Caco-2 (cell line): ENCODE measurements at places on chromosomes 7 and 10. TPM values are rescaled to one million over a fixed set of nuclear protein-coding genes. Genes with fewer than 3 reads are reported as not detected.

DNA sequence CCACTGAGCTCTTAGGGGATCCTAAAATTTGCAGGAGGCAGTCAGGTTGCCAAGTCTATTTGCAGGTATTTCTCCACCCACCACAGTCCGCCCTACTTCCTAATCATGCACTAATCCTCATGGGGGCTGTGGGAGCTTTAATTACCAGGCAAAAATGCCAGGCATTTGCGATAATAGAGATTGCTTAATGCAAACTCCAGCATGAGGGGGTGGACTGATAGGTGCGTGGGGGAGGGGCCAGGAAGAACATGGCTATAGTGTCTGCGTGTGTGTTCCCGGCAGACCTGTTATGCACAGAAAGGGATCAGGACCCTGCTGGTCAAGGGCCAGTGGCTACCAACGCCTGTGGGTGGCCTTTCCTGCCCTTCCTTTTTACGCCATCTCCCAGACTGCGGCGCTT, 15.6 kb upstream of the AQP1 start:
- peak; percentile 82 for DNase-seq

DNA sequence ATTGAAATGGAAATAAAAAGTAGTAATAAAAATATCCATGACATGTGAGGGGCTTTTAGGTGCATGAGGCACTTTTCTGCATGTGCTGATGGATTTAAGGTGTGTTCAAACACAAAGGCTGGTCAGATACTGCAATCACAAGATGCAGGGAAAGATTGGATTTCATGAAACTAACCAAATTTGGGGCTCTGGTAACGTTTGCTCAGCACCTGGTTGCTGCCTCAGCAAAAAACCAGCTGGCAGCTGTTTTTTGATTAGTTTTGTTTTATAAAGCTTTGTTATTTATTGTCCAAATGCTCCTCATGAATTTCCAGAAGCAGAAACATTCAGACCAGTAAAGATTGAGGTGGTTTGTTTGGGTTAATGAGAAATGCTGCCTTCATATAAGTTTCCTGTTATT, 195.7 kb upstream of the NRG3 start:
- DNase-seq = no peak

The LIPF gene
- total RNA-seq = not detected in 2 replicates

The ABI1 gene
- 89.6 and 95.8 TPM in 2 replicates for total RNA-seq

GRCh38 chr10:14429043-14429700, 98.4 kb upstream of the FRMD4A start:
- DNase-seq = no peak

DNA sequence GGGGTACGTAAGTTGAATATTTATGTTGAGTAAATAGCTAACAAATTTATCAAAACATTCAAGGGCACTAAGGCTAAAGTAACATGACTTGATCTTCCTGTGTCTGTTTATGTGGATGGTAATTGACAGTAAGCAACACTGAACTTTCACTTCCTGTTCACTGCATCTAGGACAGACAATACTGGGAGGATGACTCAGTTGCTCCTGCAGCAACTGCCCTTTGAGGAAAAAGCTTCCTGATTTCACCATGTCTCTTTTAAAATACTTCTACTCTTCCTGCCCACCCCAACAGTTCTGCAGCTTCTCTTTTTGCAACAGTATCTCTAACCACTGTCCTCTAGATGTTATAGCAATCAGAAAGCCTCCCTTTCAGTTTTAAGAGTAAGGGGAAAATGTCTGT, 76.6 kb upstream of the HGF start:
- no peak for DNase-seq

DNA sequence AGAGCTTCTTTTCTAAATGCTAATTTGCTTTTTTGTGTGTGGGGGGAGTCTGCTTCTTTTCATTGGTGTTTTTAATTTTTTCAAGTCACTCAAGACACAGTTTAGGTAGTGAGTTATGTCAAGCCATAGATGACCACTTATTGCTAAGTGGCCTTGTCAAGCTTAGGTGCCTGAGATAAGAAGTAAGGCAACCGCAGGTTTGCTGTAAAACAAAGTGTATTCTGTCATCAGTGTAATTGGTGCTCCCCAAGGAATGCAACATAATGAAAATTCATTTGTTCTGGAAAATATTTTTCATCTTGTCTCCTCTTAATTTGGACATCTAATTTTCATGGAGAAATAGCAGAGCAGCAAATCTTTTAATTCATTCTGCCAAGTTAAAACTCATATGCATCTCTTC, 249.6 kb downstream of the EXOC4 start:
- no peak for DNase-seq

DNA sequence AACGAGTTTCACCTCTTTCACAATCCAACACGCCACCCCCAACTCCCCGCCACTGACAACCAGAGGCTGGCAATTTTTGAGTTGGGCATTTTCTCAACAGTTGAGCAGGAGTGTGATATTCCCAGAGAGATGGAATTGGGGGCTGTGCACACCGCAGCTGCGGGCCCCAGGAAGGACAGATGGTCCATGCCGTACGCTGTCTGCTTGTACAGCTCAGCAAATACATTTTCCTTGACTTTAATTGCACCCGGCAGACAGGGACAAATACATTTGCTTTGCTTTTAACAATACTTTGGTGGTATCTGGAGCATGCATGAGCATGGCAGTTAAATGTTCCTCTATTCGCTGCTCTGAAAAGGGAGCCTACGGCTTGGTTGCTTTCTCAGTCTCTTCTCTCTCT, 354.2 kb upstream of the DPP6 start:
- no peak for DNase-seq

The IFIT1B gene
- total RNA-seq = not detected in 2 replicates
